ENCODE measurements at places on chromosomes 5 and 9.

DNA sequence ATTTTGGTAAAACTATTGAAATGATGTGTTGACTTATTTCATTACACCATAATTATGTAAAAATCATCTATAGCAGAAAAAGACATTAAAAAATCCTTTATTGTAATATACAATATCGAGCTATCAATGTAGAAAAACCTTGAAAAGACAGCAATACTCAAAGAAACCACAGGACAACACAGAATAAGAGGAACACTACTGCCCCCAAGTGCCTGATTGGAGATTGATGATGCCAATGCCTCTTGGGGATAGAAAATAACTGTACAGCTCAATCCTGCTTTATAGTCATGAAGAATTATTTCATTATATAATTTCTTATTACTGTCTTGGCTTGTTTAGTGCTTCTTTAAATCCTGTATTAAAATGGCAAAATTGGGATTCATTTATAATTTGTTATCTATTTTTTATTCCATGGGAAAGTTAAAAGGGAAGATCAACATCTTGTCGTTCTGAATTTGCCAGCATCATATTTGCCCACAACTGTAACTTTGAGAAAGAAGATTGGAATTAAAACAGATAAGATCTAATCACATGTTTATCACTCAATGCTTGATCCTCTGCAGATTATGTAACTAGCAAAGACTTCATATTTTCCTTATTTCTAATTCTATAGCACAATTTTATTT lies 337.5 kb downstream of the CDH9 start:
- peak; percentile 63 for DNase-seq

DNA sequence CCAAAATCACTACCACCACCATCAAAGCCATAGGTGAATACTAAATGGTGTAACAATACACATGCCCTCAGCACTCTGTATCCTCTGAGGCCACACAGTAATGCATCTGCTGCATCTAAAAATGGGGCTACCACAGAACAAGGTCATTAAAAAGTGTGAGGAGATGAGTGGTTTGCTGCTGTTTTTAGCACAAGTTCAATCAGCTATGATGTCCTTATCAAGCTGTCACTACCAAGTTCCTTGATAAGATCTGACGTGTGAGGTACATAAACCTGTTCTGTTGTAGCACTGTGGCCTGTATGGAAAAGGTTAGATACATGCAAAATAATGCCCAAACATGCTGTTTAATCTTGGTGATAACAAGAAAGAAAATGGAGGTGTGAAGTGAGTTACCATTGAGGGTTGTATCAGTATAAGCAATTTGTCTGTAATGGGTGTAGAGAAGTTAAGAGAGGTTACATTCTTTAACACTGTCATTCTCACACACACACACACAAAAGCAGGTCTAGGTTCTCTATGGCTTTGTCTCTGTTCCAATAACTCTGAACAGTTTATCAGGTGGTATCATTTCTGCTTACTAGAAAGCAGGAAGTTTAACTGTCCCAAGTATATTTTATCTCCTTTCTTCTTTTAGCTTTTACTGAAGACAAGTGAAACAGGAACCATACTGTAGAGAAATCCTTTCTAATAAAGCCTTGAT lies 252.9 kb downstream of the CWC27 start:
- DNase-seq: no peak

DNA sequence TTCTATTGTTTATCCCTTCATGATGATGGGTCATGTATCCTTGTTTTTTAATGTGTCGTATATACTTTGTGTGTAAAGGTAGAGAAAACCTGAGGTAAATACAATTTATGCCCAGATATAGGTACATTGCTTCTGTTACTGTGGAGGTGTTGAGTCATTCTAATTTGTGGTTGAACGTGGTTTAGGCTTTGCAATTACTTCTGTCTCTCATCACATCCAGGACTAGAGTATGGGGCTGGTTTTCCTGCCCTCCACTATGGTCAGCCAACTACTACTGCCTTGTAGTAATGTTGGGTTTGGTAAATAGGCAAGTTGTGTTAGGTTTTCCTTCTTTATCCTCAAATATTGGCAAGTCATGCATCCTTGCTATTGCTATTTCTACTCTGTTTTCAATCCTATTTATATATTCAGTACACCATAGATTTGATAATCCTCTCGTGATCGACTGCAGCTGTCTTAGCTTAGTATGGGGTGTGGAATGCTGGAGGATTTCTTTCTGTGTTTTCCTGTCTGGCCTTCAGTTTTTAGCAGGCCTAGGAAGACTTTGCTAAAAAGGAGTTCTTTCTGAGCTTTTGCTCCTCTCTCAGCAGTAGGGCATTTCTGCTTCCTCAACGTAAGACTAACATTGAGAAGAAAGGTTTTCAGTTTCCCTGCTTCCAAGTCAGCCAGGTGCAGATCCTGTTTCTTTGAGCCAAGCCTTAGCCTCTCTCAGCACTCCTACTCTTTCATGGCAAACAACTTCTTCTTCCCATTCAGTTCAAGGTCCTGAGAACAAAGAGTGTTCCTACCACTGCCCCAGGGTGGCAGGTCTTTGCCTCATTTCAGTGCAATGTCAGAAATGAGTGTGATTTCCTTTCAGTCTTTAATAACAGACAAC lies 844.4 kb upstream of the CDH18 start:
- DNase-seq: no peak

DNA sequence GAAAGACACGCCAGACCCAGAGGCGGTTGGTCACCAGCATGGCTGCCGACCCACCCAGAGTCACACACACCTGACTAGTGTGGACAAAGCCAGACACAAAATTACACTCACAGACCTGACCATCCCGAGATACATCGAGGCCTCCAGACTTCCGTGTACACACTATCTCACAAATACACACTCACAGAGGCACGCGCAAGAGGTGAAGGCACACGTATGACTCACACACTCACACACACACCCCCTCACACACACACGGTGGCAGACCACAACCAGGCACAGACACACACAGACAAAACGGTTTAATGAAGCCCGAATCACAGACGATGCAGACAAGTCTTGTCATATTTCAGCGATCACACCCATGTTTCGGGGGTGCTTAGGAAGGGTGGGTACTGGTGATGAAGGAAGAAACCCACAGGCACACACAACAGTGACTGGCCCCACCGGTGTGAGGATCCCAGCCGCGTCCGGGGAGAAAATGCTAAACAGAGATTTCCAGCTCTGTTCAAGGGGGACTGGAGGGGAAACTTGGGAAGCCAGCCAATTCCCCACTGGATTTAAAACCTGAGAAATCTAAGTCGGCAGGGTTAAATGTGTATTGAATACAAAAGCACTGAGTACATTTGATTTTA lies 51.3 kb downstream of the CRB2 start:
- DNase-seq: no peak

- DNase-seq: peak; percentile 72
These were observed 234.3 kb upstream of the ANKH start for GRCh38 chr5:15105799-15106393.

DNA sequence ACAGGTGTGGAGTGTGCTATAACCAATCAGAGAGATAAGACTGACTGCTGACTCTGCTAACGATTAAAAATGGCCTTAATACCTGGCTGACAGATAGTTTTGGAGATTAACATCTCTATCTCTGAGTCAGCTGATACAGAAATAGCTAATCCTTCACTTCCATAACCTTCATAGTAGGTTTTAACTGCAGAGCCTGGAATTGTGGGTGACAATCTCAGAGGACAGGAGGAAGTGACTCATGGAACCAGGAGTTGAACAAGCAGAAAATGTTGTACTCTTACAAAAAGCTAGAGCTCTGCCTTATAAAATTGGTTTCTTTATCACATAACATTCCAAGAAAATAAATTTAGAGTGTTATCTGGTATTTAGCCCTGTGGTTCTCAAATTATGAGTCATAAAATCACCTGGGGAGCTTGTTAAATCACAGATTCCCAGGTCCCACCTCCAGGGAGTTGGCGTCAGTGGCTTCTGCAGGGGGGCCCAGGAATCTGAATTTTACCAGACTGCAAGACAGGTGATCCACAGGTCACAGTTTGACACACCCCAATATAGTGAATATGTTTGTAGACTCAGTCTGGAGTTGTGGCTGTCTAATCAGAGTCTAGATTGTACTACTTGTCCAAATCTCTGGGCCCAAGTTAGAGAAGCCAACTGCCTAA lies 44.4 kb upstream of the AFAP1L1 start:
- DNase-seq: no peak

Data from neural progenitor cell (in vitro differentiated cells).